Calu3 (cell line): ENCODE measurements at places on chromosomes 5 and 9. TPM values are rescaled to one million over a fixed set of nuclear protein-coding genes. Genes with fewer than 3 reads are reported as not detected.

- no peak for DNase-seq
Observed at GRCh38 chr9:12544700-12545099, 148.5 kb upstream of the TYRP1 start.

DNA sequence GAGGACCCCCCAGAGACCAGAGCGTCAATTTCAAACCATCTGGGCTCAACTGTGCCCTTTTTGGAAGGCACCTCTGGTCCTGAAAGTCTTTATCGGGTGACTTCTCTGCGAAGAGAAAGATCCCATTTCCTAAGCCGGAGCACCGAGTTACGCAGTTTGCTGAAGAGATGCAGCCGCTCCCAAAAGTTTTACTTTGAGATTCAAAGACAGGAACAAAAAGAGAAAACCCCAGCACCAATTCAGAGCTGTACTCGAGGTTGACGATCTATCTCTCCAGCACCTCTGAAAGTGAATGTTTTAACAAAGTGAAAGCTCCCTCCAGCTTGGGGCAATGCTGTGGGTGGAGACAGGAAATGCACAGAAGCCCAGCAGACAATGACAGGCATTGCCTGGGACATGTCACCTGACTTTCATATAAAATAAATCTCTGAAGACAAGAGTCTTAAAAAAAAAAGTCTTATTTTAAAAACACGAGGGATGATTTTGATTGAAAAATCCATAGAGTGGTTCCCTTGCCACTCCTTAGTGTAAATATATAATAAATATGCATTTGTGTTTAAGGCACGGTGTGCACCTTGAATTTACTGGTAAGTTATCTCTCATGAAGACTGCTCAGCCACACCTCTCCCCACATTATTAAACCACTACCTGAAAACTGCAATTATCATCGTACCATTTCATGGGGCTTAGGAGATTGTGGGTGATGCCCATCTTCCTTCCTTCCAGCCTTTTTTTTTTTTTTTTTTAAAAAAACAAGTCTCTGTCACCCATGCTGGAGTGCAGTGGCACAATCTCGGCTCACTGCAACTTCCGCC is 79.9 kb downstream of the FNBP1 start:
- peak; percentile 11 for DNase-seq

DNA sequence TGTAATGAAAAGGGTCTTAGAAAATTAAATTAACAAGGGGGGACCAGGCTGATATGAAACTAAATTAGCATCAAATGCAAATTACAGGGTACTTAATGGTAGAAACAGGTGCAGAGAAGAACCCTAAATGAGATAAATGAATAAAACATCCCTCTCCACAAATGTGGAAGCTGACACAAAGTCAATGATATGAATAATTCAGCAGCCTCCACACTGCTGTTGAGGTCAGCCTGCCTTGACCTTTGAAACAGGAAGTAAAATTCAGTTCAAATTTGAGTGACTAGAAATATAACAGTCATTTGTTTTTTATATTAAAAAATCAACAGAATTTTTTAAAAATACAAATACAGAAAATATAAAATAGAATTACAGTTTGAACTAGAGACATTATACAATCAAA is 40.0 kb downstream of the EBF1 start:
- DNase-seq, result no peak

GRCh38 chr5:88258636-88259035 is 10.0 kb downstream of the TMEM161B start:
- no peak for DNase-seq

- DNase-seq, result no peak
Observed at GRCh38 chr9:114449236-114449635, 56.0 kb downstream of the WHRN start.

DNA sequence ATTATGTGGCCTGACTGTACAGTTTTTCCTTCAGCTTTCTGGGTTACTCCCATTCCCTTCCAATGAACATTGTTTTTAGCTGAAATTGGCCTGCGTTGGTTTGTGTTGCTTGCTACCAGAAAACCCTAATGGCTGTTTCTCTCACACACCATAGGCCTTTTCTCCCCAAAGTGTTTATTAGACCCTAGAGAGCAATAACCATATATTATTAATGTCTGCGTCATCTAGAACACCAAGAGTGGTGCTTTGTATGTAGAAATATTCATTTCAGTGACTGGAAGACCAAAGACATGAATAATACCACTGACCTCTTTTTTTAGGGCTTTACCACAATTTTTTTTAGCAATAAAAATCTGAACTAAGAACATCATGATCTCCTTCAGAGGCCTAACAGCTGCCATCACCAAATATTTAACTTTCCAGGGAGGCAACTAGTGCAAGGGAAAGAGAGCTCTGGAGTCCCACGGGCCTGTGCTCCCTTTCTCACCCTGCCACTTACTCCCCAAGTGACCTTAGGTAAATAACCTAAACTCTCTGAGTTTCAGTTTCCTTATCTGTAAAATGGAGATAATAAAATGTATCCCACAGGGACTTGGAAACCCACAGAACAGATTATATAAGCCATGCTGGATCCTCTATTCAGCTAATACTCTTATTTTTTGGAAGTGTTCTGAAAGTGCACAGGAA is 201.9 kb upstream of the ISL1 start:
- no peak for DNase-seq

DNA sequence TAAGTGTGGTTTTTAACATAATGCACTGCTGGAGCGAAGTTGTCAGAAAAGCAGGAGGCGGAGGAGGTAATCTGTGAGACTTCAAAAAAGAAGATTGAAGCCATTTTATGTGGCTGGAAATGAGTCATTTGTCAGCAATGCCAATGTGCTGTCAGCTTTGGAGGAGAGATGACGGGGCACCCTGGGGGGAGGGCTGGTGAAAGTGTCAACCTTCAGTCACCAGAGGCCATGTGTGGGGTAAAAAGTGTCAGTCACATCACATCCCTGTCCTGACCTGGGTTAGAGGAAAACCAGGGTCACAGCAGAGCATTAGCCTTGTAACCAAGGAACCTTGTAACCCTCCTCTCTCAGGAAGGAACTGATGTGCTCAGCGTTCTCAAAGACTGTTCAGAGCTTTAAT is 59.1 kb downstream of the TLR4 start:
- no peak for DNase-seq

DNA sequence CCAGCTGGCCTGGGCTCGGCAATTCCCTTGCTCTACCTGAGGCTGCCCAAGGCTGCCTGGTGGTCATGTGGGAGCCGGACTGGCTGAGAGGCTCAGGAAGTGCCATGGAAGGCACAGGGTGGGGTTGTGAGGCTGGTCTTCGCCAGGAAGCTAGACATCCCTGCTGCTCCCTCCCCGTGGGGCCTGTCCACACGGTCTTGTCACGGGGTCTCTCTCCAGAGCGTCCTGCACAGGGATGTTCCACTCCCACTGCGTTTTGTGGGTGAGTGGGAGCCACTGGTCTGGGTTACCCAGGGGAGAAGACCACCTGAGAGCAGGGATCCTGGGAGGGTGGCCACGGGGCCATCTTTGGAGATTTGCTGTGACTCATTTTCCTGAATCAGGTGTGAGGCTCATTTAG is 11.6 kb downstream of the GADD45G start:
- DNase-seq, result no peak

GRCh38 chr5:54658010-54658409 is 140.5 kb downstream of the SNX18 start:
- DNase-seq, result no peak

DNA sequence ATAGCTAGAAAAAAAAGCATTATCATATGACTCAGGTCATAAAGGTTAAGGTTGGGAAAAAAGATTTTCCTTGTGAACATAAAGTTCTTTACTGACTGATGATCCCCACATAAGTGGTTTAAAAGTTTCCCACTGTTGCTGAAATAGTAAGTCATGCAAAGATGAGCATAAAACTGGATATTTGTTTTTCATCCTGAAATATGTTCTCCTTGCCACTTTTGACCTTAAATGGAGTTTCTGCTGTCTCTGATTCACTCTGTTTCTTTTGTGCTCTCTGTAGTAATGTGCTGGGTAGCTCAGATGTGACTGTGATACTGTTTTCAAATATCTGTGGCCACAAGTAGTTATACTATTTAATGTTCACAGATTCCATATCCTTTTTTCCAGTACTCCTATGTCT is 162.5 kb upstream of the GAS1 start:
- no peak for DNase-seq

DNA sequence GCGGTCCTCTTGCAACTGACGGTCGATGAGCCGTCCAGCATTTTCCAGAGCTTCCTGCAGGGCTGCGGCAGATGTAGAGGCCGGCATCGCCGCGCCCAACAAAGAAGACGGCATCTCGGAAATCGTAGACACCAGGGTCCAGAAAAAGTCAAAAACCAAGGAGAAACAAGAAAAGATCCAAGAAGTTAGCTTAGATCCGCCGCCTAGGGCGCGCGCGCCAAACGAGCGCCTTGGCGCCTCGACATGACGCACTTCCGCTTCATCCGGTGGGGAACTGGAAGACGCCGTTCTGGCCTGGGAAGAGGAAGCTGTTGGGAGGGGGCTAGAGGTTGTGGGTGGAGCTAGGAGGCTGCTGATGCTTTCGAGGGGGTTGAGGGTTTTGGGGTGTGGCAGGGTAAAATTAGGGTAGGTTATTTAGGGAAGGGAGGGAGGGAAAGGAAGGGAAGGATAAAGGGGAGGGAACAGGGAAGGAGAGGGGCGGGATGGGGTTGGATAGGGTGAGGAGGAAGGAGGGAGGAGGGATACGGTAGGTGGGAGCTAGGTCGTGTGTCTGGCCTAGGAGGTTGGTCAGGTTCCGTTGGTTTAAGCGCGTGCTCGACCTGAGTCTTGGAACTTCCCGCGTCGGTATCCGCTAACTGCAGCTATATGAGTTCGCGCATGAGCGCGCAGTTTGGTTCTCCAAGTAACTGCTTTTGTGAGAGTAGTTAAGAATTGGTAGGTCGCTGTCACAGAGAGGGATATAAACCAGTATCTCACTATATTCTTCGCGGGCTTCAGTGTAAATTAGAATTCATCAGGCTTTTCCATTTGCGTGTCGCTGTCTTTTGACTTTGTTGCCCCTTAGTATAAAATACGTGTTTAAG is at the start of gene NUP155:
Gene NUP155 (minus strand): TSS at position 243 of the 863 bp plus-strand sequence. CDS start 129 bp downstream, at position 114.
- DNase-seq, result peak; percentile 90

DNA sequence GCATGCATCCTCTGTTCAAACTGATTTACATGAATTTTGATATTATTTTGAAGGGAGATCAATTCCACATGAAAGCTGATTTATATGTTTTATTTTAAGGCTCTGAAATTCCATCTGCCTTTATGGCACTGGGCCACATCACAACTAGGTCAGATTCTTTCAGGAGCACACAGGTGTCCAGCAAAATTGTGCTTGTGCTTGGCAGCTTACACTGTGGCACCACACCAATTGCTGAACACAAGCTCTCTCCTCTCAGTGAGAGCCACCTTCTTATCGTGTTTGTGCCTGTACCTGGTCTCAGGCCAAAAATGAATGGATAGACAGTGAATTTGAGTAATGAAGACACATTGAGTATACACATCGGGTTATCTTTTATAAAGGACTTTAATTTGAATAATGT is 200.4 kb downstream of the CDH10 start:
- DNase-seq, result no peak

- DNase-seq, result no peak
Observed at GRCh38 chr5:156402387-156402921, 75.5 kb downstream of the SGCD start.

GRCh38 chr5:143010351-143010750 is 240.2 kb downstream of the ARHGAP26 start:
- DNase-seq, result no peak

DNA sequence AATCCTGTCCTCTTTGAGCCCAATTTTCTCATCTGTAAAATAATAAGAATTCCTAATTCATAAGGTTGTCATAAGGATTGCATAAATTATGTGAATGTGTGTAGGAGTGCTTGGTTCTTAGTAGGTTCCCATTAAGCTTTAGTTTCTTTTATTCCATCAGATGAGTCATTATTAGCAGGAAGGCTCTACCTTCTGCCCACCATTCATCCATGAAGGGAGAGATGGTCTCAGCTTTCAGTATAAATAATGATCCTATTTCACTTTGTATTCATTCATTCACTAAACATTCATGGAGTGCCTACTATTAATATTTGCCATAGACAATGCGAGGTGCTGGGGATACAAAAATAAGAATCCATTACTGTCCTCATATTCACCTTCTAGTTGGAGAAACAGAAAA is 3.0 kb downstream of the CMYA5 start:
- DNase-seq, result no peak

DNA sequence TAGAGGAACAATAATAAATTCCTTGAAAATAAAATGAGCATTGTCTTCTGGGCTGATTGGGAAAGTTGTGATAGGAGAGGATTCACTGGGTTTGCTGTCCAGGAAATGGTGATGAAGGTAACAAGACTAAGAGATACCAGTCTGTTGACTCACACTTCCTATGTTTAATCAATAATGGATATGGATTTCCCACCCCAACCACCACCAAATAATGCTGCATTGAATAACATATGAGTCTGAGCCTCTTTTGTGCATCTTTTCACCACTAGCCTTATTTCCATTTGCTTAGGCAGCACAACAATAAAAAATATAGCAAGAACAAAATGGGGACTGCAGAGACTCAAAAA is 120.2 kb upstream of the NFIB start:
- DNase-seq, result no peak

Gene BRIX1
- total RNA-seq, result 47.0 and 51.1 TPM in 2 replicates

Gene SPATA6L
- 5.7 and 7.1 TPM in 2 replicates for total RNA-seq

Gene CD274
- total RNA-seq, result 1.9 and 3.6 TPM in 2 replicates

Gene PTBP3
- total RNA-seq, result 73.1 and 80.8 TPM in 2 replicates
